ENCODE measurements at places on chromosomes 6 and 20.

GRCh38 chr6:14987490-14987889, 258.4 kb upstream of the JARID2 start:
- no peak for DNase-seq

- DNase-seq, result no peak
Observed at GRCh38 chr6:35142588-35143569, 1.7 kb upstream of the TCP11 start.

GRCh38 chr20:22836877-22837276, 198.2 kb upstream of the SSTR4 start:
- no peak for DNase-seq

DNA sequence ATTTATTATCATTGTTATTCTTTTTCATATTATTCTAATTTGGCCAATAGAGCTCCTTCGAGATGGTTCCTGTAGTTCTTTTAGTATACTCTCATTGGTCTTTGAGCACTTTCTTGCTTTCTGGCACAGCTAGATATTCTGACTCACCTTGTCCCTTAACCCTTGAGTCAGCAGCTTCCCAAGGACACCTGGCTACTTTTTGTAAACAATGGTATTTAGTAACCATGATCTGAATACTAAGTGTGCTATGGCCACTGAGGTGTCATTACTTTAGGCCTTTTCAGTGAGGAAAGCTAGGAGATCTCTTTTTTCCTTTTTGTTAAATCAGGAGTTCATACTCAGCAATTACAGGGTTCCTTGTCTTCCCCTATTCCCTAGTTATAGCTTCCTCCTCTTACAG, 126.5 kb upstream of the CITED2 start:
- no peak for DNase-seq

- no peak for DNase-seq
Observed at GRCh38 chr6:156824142-156824541, 47.0 kb downstream of the ARID1B start.

GRCh38 chr6:29673161-29673560, 7.8 kb downstream of the ZFP57 start:
- DNase-seq, result no peak

DNA sequence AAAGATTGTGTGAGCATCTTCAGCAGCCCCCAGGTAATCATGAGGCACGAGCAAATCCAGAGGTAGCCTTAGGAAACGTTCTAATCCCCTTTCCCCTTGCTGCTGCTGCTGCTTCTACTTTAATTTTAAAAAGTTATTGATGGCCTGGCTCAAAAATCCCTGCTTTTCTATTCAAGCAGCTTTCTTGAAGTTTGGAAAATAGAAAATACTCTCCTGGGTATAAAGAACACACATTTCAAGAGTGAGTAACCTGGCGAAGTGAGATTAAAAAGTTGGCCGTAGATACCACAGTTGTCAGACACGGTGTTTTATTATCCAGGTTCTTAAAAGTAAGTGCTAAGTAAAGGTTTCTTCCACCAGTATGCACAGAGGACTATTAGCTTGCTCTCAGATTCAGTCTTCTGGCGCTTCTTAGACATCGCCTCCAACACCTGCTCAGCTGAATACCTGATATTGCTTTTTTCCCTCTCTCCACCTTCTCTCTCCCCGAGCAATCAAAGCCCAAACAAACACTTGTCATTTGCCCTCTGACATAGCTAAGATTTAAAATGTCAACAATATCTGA, 150.7 kb downstream of the EDN3 start:
- DNase-seq, result no peak

- no peak for DNase-seq
Observed at GRCh38 chr6:140475086-140475485, 1100.6 kb upstream of the CITED2 start.

DNA sequence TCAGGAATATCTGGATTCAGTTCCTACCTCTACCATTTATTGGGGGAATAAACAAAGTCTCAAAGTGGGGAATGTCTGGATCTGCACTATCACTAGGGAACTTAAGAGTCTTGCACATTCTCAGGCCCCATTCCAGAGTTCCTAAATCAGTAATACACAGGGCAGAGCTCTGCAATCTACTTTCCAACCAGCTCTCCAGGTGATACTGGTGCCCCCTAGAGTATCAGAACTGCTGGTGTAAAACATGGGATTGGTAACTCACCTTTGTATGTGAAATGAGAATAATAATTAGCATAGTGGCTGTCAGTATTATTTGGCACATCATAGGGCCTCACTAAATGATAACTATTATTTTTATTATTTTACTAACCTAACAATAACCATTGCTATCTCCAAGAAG, 278.8 kb upstream of the IMPG1 start:
- DNase-seq, result peak; percentile 4

- no peak for DNase-seq
Observed at GRCh38 chr6:118963003-118963402, 28.0 kb upstream of the MCM9 start.

GRCh38 chr6:89118931-89119330, 1.1 kb upstream of the SRSF12 start:
- no peak for DNase-seq

- no peak for DNase-seq
Observed at GRCh38 chr20:3080939-3081388, 3.6 kb downstream of the AVP start.

GRCh38 chr20:42112161-42112560, 494.0 kb upstream of the CHD6 start:
- DNase-seq, result no peak

GRCh38 chr6:117918454-117918853, 11.4 kb downstream of the SLC35F1 start:
- no peak for DNase-seq

DNA sequence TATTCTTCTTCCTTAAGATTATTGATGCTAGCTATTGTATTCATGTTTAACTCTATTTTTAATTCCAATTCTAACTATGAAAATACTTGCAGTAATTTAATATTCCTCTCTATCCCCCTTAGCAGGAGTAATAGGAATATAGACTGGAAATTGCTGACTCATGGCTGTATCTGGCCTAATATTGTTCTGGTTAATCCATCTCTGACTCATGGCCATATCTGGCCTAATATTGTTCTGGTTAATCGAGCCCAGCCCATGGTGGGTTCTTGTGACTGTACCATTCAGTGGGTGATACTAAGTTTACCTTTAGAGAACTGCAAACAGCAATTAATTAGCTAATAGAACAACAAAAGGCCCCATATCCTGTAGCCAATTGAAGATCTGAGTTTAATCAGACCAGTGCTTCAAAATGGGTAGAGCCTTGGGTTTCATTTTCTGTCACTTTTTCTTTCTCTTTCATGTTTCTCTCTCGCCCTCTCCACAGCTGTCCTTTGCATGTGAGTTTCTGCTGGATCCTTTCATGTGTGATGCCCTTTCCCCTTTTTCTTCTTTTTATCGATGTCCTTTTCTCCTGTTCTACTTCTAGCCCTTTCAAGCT, 50.6 kb downstream of the SLC22A3 start:
- DNase-seq, result no peak

- no peak for DNase-seq
Observed at GRCh38 chr6:63527658-63528514, 44.4 kb upstream of the LOC128125822 start.

DNA sequence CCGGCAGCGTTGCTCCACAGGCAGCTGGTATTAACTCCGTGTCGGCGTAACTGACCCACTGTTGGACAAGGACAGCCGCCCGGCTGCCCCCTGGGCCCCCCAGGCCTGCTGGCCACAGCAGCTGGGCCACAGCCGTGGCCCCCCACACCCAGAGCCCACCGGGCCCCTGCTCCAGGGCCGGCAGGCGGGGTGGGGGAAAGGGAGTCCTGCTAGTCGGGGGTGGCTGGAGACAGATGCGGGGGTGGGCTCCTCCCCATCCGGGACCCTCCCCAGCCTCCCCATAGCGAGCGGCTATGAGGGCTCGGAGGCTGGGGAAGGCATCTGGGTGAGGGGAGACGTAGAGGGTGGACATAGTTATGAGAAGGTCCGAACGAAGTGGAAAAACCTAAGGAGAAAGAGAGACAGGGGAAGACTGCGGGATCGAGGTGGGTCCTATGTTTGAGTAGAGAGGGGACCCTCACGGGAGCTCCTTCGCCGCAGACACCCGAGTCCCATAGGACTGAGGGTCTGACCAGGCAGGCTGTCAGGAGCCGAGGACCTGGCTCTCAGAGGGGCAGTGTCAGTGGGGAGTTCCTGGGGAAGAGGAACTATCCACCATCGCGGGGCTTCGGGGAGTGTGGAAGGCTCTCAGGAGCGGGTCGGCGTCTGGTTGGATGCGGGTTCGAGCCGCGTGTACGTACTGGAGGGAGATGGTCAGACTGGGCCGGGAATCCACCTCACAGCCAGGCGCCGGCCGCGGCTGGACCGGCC, 511 bp downstream of the VARS1 start:
- DNase-seq, result no peak

DNA sequence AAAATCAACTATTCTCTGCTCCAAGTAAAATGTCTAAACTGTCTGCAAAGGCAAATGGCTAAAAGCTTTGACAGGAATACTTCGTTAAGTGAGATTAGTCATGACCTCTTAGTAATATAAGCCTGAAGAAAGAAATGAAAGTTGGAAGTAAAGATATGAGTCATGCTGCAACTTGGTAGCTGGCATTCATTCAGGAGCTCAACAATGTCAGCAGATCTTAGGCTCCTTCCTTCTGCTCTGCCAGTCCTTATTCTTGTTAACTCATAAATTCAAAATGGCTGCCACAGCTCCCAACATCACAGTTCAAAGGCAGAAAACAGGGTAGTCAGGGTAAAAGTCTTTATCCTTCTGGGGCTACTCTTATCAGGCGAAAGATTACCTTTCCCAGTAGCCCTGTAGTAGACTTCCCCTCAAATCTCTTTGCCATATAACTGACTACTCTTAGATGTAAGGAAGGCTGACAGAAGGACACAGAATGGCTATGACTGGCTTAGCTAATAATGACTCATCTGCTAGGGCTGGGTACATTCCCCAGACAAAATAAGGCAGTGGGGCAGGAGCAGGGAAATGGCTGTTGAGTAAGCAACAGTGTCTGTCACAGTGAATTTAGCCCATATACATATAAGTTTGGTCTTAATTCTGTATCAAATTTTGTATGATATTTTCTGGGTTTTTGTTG, 24.4 kb upstream of the C6orf62 start:
- no peak for DNase-seq

All from SHP77 treated with DMSO at 0.1 percent for 48 hours (cell line).